ENCODE measurements at places on chromosomes 3 and 15.

GRCh38 chr3:187551416-187551815 lies 118.8 kb downstream of the SST start:
- DNase-seq = no peak

DNA sequence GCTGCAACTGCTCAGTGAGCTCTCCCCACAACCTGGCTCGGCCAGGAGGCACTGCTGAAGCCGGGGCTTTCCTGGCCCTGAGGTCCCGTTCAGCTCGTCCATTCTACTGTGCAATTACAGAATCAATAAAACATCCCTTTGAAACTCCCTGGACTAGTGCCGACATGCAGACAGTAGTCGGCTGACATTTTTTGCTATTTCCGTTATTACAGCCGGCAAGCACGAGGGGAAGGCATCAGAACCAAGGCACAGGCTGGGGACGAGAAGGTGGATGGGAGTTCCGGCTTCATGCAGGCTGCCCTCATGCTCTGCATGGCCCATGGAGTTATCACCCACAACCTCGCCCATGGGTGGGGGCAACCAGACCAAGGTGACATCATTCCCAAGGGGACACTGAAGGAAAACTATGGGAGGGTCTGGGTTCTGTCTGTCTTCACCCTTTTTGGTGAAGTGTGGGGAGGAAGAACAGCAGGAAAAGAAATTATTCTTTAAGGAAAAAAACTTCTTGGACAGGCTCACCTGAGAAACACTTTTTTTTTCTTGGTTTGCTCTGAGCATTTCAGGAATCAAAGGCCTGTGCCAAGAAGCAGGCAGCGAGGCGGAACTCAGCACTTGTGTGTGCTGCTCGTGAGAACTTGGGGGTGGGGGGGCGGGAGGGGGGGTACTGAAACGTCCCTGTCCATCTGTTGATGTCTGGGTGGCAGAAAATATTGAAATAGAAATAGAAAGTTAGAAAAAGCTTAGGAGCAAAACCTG lies 154.5 kb downstream of the FOXP1 start:
- DNase-seq = no peak

DNA sequence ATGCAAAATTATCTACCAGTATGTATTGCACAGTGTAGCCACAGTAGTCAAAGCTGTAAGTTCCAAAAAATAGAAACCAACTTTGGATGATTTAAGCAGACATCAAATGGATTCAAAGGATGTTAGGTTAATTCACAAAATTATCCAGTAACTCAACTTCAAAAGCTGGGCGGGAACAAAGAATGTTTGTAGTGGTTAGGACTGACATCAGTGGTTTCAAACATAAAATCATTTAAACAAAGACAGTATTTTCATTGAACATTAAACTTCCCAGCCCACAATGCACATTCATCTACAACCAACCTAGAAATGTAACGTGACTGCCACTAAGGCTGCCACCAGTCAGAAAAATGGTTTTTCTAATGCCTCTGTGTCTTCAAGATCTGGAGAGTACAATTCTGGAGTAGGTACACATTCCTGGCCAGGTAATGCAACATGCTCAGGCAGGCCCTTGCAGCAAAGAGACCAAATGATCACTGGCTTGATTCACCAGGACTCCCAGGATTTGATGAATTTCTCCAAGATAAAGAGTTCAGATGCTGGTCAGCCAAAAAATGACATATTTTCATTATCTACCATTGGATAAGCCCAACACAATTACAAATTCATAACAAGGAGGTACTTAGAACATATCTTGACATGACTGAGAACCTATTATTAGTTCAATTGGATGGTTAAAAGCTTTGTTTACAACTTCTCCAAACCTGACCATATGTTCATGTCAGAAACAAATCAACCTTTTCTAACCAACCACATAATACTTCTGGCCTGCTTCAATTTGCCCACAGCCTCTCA lies 189.8 kb upstream of the CNTN4 start:
- no peak for DNase-seq

DNA sequence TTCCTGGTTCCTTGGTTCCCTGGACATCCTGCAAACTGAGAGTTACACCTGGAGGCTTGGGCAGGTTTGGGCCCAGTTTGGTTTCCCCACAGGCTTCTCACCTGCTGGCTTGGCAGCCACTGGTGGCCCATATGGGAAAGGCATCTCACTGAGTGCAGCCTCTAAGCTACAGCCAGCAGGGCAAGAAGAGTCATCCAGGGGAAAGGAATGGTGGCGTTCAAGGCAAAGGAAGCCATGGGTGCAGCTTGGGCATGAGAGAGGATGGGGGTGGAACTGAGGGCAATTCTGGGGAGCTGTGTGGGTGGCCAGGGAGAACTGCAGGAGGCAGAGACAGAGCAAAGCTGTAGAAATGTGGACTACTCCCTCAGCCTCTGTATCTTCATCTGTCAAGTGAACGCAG lies 106.4 kb downstream of the EPHB1 start:
- DNase-seq = no peak

GRCh38 chr3:153634683-153635082 lies 472.7 kb downstream of the RAP2B start:
- DNase-seq = no peak

- no peak for DNase-seq
Observed at GRCh38 chr15:74302821-74303359, 64.6 kb downstream of the CYP11A1 start.

- no peak for DNase-seq
Observed at GRCh38 chr15:64182859-64183370, 20.1 kb upstream of the PPIB start.

Data from activated gamma-delta T cell treated with Interleukin-2 at 50 U/mL for 16 hours (primary cell).